ENCODE measurements at places on chromosomes 1 and 21. TPM values are rescaled to one million over a fixed set of nuclear protein-coding genes. Genes with fewer than 3 reads are reported as not detected.

VAMP3 gene
- 133 TPM for total RNA-seq

PRKAA2 gene
- total RNA-seq, result 12.1 TPM

ARHGEF10L gene
- 40.7 TPM for total RNA-seq

SLC22A15 gene
- 5.8 TPM for total RNA-seq

CCDC27 gene
- total RNA-seq, result not detected

DNA sequence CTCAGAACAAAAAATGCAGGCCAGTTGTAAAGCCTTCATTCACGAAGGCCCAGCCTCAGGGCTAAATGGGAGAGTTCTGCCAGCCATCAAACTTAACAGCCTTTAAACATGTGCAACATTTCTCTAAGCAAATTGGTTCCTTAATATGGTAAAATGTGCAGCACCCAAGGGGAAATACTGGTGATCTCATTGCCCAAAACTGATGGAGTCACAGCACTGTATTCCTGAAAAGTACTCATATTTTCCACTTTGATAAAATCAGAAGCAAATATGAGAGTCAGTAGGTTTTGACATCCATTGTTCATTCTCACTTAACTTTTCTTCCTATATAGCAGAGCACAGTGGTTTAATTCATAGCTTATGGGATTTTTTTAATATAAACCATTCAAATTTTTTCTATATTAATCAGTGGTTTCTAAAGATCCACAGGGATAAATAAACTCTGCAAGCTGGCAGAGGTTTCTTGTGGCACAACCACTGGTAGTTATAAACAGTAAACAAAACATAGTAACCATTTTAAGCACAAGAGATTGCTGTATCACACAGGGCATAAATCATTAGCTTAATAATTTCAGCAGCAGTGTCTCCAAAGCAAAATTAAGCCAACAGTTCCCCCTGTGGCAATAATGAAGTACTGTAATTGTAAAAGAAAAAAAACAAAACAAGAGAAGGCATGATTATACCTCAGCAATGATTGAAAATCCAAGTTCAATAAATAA is 106.9 kb upstream of the LYPLAL1 start:
- peak; percentile 68 for DNase-seq

- no peak for DNase-seq
Observed at GRCh38 chr1:36741066-36741465, 258.4 kb upstream of the CSF3R start.

DNA sequence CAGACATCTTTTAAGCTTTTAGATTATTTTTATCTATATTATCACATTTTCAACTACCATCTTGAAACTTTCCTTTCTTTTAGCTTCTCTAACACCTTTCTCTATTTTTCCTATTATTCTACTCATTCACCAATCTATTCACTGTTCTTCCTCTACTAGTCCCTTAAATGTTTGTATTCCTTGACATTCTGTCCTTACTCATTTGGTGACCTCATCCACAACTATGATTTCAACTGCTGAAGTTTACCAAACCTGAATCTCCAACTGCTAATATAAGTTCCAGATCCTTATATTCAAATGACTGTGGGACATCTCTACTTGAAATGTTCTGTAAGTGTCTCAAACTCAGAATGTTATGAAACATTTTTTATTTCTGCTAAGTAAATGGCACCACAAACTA is 49.2 kb downstream of the TUT4 start:
- no peak for DNase-seq

GRCh38 chr1:10210841-10211804 is 753 bp downstream of the KIF1B start:
- peak; percentile 94 for DNase-seq

GRCh38 chr21:28811860-28812259 is 180.8 kb downstream of the LTN1 start:
- DNase-seq, result no peak

DNA sequence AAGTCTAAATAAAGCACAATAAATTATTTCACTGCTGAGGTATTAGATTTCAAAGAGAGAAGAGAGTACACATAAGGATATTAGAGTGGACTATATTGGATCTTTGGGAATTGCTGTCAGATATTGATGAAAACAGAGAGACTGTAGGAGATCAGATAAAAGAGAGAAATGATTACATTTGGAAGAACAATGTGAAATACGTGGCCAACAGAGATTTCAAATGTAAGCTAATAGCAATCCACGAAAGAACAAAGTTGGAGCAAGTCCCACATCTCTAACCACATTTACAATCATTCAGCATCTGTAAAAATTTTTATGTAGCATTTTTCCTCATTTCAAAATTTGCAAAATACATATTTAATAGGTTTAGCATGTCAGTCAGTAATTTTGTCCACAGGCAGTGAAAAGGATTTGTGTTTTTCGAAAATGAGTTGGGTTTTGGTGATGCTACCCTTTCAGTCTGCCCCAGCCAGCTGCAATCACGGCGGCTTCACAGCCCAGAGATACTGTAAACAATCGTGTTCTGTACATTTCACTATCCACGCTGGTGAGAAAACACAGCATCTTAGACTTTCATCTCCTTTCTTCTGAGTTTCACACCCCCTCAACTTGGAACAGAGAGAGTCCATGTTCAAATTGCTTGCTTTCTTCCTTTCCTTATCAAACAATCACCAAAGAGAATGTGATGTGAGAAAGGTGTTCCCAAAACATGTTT is 209.1 kb upstream of the LYPLAL1 start:
- DNase-seq, result peak; percentile 16

- no peak for DNase-seq
Observed at GRCh38 chr1:233477359-233477758, 136.5 kb upstream of the KCNK1 start.

GRCh38 chr1:32580348-32581017 is 41.3 kb downstream of the ZBTB8A start:
- peak; percentile 48 for DNase-seq

- peak; percentile 58 for DNase-seq
Observed at GRCh38 chr1:23530087-23530746, 816 bp downstream of the E2F2 start.

DNA sequence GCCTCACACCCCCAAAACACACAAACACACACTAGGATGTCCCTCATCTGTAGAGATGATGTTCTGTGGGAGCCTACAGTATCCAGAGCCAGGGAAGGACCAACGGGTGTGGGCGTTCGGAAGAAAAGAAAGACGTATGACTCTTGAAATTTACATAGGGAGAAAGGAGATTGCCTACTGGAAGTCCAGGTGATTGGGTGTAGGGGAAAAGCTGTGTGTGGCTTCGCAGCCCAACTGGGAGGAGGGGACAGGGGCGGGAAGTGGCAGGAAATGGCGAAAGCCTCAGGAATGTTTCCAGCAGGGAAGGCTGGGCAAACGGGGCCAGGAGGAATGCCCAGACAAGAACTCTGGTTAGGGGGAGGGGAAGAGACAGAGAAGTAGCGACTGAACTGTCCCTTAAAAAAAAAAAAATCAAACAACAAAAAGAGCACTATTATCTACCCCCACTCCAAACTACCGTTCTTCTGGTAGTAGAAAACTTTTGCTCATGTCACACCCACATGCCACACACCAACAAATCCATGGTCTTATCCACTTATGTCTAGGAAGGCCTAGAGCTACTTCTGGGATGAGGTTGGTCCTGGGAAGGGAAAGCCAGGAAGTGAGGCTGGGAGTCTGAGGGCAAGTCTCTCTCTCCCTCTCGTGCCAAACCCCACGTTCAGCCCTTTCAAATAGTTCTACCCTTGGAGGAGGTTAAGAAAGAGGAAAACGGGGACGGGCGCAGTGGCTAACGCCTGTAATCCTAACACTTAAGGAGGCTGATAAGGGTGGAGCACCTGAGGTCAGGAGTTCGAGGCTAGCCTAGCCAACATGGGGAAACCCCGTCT is 1.8 kb upstream of the CKS1B start:
- peak; percentile 90 for DNase-seq

- peak; percentile 49 for DNase-seq
Observed at GRCh38 chr1:228463559-228464455, 23.4 kb upstream of the RNF187 start.

GRCh38 chr1:112298558-112298957 is 97.5 kb upstream of the CTTNBP2NL start:
- peak; percentile 62 for DNase-seq

DNA sequence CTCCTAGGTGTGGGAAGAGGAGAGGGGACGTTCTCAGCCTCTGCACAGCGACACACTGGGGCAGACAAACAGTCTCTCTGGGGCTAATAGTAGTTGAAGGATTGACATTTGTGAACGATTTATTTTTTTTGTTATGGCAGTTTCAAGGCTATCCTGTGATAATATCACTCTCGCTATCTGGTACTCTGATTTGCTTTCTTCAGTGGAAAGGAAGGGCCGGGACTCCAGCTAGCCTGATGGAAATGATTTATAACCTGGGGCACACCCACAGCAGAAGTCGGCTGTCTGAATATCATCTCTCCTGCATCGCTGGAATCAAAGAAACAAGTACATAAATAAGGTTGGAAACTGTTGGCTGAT is 122.7 kb downstream of the KCNN3 start:
- DNase-seq, result no peak

DNA sequence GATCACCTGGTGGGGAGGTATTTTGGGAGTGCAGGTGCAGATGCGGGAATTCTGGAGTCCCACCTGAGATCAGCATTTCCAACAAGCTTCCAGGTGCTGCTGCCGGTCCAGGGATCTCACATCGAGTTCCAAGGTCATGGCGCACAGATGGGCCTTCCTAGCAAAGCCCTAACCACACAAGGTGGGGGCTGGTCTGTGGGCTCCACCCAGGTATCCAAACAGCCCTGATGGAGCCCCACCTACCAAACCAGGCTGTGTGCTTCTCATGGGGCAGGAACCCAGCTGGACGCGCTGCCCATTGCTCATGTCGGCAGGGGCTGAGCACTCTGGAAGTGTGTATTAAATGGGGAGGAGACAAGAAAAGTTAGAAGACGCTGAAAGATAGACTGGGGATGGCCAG is 35.0 kb upstream of the TMEM51 start:
- DNase-seq, result no peak

Data from stomach (tissue), 19 donors.